ENCODE measurements at places on chromosomes 4 and X.
A peak's percentile ranks its signal among the peaks of the same experiment; 100 is the strongest.

- no peak for DNase-seq
Observed at GRCh38 chrX:54980334-54980733, 13.7 kb downstream of the PFKFB1 start.

GRCh38 chr4:128068918-128069317 is 7.8 kb downstream of the LARP1B start:
- DNase-seq = no peak

- DNase-seq = peak; percentile 1
Observed at GRCh38 chrX:119015407-119016237, 41.2 kb downstream of the LONRF3 start.

- DNase-seq = no peak
Observed at GRCh38 chr4:157898836-157899605, 273.8 kb downstream of the GASK1B start.

- DNase-seq = no peak
Observed at GRCh38 chr4:98519268-98519977, 139.0 kb downstream of the TSPAN5 start.

GRCh38 chr4:121514443-121514842 is 133.6 kb upstream of the QRFPR start:
- no peak for DNase-seq

GRCh38 chr4:48739560-48740019 is 40.5 kb downstream of the FRYL start:
- DNase-seq = no peak

GRCh38 chr4:113564493-113564892 is 197.0 kb downstream of the CAMK2D start:
- DNase-seq = no peak

DNA sequence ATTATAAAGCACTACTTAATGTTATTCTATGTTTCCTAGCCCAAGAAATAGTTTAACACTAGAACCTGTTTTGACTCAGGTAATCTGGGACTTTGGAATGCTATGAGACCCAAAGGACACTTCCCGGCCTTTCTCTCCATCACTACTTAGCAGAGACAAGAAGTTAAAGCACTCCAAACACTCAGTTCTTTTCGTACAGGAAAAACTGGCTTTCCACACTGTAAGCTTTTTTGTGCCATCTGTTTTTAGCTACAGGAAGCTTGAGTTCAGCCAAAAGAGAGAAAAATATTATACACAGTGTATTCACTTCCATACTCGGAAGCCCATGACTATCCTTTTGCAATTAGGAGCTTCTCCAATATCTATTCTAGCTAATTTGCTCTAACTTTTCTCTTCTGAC is 7.9 kb upstream of the FGF13 start:
- no peak for DNase-seq

DNA sequence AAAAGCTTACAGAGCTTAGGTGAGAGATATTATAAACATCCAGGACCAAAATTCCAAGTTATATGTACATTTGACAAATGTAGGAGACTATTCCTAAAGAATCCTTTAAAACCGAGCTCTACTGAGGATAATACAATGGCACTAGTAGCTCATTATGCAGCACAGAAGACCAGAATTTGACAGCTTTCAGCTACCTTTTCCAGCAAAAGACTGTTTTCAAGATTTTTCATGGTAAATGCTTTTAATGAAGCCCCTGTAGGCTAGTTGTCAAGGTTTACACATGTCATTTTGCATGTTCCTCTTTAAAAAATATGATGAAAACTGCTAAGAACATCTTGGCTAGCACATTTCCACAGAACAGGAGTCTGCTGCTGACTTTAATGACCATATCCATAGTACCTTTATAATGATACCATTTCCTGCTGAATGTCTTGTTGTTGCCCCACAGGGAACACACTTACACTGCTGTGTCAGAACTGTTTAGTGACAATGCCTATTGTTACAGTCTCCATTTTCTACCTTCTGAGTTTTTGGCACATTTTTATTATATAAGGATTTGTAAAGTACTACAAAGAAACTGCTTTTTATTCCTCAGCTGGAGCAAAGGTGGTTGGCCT is 1382.3 kb downstream of the RAPGEF2 start:
- no peak for DNase-seq

- DNase-seq = no peak
Observed at GRCh38 chr4:106548446-106549044, 180.0 kb upstream of the GIMD1 start.

GRCh38 chr4:188329521-188329920 is 190.3 kb downstream of the TRIML1 start:
- DNase-seq = no peak

GRCh38 chrX:25202827-25203226 is 187.1 kb upstream of the ARX start:
- DNase-seq = no peak

GRCh38 chrX:37755025-37755424 is 24.8 kb upstream of the CYBB start:
- no peak for DNase-seq

GRCh38 chrX:82775426-82775825 is 732.7 kb upstream of the POU3F4 start:
- DNase-seq = no peak

GRCh38 chr4:169359961-169360360 is 89.2 kb upstream of the SH3RF1 start:
- DNase-seq = no peak

DNA sequence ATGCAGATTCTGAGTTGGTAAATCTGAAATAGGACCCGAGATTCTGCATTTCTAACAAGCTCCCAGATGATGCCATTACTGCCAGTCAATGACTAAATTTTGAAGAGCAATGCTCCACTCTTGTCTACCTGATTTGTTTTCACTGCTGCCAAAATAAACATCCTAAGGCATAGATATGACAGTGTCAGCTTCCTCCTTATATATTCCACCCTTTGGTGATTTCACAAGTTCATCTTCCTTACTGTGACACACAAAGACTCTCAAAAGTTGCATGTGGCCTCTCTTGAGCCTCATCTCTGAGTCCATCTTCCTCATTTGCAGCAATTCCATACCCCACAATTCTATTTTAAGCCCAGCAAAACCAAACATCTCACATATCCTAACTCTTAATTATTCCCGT is 110.9 kb downstream of the FBXW7 start:
- DNase-seq = no peak

- DNase-seq = no peak
Observed at GRCh38 chrX:1430451-1430850, 22.3 kb downstream of the ASMTL start.

GRCh38 chrX:101206471-101206870 is 13.1 kb upstream of the DRP2 start:
- no peak for DNase-seq

GRCh38 chr4:129326571-129327460 is 230.9 kb downstream of the C4orf33 start:
- DNase-seq = no peak

DNA sequence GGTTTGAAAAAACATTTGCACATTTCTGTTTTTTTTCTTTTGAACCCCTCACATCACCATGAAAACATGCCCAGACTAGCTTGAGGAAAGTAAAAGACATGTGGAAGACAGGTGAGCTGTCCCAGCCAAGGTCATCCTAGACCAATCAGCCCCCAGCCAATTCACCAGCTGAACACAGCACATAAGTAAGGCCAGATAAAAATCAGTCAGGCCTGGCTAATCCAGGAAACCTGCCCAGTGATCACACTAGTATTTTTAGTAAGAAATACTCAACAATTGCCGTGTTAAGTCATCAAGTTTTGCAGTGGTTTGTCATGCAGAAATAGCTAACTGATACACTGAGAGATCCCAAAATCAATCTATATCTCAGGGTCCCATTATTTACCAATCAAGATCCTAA is 4.4 kb upstream of the SMR3A start:
- DNase-seq = no peak

DNA sequence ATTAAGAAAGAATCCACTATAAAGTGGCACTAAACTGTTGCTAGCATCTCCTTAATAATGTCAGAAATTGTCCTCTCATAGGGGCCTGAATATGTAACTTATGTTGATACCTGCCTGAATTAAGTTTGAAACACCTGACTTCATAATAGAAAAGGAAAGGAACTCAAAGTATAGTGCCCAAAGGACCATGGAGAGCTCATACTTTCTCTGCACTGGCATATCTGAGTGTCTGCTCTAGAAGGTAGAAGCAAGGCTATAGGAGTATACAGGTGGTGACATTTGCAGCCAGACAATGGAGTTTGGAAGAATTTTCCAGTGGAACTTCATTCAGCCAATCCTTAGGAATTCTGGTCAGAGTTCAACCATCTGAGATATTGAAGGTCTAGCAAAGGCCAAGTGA is 988.9 kb downstream of the RAB28 start:
- DNase-seq = no peak

DNA sequence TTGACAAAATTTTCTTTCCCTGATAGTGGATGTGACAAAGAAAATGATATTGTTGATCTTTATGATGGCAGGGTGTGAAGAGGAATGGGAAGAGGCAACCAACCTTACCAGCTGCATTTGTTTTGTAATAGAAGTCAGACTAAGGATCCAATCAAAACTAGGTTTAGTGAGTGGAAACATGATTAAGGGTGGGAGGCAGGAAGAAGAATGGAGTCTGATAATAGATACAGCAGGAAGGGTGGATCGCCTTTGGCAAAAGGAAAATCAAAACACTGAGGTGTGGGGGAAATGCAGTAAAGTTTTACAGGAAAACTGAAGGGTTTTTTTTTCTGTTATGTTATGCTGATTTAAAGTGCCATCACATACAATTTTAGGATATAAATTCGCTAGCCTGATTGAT is 3.4 kb downstream of the CLIC2 start:
- DNase-seq = no peak

DNA sequence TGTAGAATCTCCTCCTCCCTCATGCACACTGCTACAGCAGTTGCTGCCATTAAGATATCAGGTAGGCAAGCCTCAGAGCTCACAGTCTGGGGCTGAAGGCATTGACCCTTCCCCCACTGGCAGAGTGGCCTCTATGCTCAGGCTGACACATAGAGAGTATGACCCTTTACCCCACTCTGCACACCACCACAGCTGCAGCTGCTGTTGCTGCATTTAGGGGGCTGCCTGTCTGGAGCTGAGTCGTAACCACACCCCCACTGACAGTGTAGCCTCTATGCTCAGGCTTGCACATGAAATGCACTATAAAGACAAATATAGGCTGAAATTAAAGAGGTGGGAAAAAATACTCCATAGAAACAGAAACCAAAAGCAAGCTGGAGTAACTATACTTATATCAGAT is 289.3 kb upstream of the PABPC4L start:
- no peak for DNase-seq

GRCh38 chr4:102683881-102684609 is 76.7 kb downstream of the MANBA start:
- DNase-seq = no peak

GRCh38 chrX:3462166-3462508 is 115.7 kb upstream of the MXRA5 start:
- DNase-seq = no peak

DNA sequence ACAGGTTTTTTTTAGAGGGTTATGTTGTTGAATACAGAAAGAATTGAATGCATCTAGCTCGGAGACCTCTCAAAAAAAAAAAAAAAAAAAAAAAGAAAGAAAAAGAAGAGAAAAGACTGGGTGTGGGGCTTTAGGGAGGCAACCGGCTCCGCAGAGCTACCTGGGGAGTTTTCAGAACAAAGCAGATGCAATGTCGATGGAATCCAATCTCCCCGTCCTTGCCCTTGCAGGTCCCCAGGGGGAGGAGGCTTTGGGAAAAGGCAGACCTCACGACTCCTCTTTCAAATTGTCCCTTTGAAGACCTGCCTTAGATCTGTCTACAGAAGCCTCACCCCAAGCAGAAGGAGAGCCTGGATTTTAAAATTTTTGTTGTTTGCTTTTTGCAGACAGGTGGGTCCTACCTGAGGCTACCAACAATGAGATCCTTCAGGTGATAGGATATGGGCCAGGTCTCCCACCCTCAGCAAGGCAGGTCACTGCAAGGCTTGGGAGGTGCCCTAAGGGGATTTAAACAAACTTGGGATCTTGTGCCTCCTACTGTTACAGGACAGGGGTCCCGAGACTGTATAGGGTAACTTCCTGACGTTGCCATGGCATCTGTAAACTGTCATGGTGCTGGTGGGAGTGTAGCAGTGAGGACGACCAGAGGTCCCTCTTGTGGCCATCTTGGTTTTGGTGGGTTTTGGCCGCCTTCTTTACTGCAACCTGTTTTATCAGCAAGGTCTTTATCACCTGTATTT is 75.2 kb upstream of the PRKX start:
- DNase-seq = no peak

GRCh38 chr4:85953651-85954018 is 406.2 kb downstream of the MAPK10 start:
- no peak for DNase-seq

GRCh38 chr4:43716721-43717395 is 731.8 kb downstream of the KCTD8 start:
- no peak for DNase-seq

DNA sequence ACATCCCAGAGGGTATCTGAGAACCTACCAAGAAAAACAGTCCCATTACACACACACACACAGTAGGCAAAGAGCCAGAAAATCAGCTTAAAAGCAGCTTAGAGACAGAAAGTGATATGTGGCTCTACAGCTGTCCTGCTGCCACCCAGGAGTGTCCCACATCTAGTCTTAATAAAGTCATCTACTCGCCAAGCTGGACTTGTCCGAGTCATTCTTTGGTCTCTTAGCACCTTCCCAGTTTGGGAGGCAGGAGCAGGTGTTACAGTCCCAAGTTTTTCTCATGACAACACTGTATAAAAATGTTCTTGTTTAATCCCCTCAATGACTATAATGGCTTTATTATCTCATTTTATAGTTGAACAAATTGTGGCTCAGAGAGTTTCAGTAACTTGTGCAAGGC is 252.5 kb upstream of the CASK start:
- no peak for DNase-seq

DNA sequence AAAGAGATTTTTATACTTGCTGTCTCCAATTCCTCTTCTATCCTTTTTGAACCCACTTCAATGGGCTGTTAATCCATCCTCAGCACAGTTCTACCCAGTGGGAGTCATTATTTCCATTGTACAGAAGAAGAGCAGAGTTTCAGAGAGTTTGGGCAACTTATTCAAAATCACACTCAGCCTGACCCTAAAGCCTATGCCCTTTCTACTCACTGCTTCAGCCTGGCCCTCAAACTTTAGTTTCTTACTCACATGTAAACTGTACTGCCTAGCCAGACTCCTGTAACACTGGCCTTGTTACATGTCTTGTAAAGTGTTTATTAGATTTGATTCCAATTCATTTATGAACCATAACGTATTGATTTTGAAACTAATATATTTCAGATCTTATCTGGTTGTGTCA is 25.1 kb upstream of the USO1 start:
- DNase-seq = no peak

GRCh38 chr4:10161840-10162239 is 45.2 kb upstream of the WDR1 start:
- DNase-seq = no peak

DNA sequence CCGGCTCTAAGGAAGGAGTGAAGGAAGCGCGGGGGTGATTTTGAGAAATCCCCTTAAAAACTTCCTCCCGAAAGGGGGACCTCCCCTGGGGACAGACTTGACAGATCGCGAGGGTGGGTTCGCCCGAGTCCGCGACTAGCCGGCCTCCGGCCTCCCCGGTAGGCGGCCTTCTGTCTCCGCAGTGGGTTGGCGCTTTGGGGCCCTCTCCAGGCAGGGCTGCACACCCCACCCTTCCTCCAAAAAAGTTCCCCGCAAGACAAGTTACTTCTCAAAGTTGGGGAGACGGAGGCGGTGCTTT is 24.8 kb downstream of the HOPX start:
- DNase-seq = no peak
